ENCODE measurements at places on chromosomes 2 and 18.

DNA sequence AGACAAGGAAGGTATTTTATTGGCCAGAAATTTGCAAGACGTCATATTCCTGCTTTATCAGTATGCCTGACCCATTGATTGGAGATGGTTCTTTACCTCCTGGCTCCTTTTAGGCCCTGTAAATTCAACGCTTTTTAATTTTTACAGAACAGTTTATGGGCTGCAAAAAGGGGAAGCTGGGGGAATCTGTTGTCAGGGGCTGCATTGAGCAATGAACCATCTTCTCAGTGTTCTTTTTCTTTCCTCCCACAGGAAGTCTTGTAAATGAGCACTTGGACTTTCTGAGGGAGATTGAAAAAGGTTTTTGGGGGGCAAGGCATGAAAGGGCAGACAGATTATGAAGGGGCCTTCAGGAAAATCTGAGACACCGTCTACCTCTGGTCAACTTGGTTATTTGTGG is 503.6 kb upstream of the TNP1 start:
- no peak for DNase-seq

- no peak for DNase-seq
These were observed 18.9 kb downstream of the SAG start for GRCh38 chr2:233326500-233326899.

GRCh38 chr18:75128911-75129716 is 79.8 kb downstream of the PTGR3 start:
- no peak for DNase-seq

DNA sequence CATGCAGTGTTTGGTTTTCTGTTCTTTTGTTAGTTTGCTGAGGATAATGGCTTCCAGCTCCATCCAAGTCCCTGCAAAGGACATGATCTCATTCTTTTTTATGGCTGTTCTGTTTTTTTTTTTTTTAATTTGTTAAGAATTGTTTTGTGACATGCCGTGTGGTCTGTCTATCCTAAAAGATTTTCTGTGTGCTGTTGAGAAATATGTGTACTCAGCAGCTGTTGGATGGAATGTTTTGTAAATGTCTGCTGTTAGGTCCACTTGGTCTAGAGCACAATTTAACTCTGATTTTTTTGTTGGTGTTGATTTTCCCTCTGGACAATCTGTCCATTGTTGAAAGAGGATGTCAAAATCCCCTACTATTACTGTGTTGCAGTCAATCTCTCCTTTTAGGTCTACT is 80.4 kb upstream of the WDR75 start:
- no peak for DNase-seq

- DNase-seq, result no peak
These were observed 66.7 kb downstream of the ZC3H6 start for GRCh38 chr2:112342067-112342550.

DNA sequence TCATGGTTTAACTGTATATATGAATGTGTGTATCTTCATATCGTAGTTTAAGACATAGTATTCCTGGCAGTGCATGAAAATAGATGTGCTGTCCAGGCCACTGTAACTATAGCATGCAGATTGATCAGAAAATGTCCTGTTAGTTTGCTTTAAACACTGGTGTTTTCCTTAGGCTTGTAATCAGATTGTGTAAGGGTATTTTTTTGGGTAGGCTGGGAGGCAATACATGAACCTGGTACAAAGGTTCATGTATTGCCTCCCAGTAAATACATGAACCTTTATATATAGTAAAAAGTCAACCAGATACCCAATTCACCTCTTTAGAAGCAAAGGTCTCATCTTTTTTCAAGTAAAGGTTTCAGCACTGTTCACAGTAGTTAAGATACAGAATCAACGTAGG is 1.6 kb downstream of the COQ10B start:
- DNase-seq, result no peak

- DNase-seq, result no peak
These were observed 135.0 kb upstream of the PKDCC start for GRCh38 chr2:41912776-41913175.
